Right ventricle myocardium inferior (tissue), 1 donor: ENCODE measurements at places on chromosomes 2 and 18. TPM values are rescaled to one million over a fixed set of nuclear protein-coding genes. Genes with fewer than 3 reads are reported as not detected.

DNA sequence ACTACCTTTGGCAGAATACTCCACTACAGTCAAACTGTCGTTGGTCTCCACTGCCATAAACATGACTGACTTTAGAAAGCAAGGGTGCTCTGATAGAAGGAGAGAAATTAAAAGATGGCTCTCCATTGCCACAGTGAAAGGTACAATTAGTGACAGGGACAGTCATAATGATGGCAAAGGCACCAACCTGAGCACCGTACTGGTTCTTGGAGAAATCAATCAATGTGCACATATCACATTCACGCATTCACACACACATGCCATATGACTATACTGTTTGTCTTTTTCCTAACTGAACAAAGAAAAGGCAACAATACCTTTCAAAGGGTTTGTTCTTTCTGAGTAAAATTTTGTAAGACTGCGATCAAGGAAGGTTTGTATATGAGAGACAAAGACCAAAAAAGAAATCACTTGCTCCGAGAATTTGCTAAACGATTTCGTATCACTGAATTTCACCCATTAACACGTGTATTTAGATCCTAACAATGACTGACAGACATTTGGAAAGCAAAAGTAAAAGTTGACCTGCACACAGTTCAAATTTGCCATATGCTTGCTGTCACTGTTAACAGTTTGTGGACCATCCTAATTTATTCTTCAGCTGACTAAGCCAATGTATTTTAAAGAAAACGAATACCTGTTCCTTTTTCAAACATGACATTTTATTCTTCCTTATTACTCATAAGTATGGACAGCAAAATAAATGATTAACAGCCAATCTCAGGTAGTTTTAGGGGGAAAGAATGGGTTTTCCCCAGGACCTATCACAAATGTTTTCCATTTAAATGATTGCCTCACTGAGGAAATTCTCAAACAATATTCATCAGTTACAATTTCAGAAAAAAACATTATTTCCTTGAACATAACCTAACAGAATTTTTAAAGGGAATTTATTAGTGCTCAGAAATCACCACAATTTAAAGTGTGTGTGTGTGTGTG lies 644.4 kb downstream of the ZEB2 start:
- no peak for DNase-seq

GRCh38 chr18:39602131-39602530 lies 2036.5 kb upstream of the CELF4 start:
- DNase-seq: no peak

Gene GALR1
- not detected for total RNA-seq

- no peak for DNase-seq
Observed at GRCh38 chr18:47215554-47216138, 35.8 kb downstream of the SKOR2 start.

- DNase-seq: no peak
Observed at GRCh38 chr18:37552286-37552685, 13.3 kb downstream of the CELF4 start.

GRCh38 chr2:66601624-66602023 lies 166.7 kb downstream of the MEIS1 start:
- DNase-seq: no peak

Gene SOWAHC
- total RNA-seq: 2.5 TPM

DNA sequence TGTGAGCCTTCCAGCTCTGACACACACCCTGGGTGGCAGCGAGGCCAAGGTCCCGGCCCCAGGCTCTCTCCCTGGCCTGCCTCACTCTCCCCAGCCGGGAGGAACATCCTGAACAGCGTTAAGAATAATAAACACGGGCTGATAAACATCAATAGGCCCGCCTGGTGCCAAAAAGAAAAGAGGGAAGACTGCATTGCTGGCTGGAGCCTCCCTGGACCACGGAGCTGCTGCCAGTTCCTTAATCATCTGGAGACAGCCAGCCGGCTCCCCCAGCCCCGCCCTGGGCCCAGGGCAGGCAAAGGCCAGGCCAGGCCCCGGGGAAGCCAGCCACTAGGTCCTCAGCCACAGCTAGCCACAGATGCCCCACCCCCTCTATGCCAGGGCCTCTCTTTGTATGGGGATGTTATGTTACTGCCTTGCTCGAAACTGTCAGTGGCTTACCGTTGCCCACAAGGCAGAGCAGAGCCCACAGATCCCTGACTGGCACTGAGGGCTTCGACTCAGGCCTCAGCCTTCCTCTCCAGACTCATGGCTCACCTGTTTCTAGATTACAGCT lies 293.7 kb downstream of the DYSF start:
- DNase-seq: no peak

- no peak for DNase-seq
Observed at GRCh38 chr2:206275312-206276055, 1.0 kb downstream of the ZDBF2 start.

DNA sequence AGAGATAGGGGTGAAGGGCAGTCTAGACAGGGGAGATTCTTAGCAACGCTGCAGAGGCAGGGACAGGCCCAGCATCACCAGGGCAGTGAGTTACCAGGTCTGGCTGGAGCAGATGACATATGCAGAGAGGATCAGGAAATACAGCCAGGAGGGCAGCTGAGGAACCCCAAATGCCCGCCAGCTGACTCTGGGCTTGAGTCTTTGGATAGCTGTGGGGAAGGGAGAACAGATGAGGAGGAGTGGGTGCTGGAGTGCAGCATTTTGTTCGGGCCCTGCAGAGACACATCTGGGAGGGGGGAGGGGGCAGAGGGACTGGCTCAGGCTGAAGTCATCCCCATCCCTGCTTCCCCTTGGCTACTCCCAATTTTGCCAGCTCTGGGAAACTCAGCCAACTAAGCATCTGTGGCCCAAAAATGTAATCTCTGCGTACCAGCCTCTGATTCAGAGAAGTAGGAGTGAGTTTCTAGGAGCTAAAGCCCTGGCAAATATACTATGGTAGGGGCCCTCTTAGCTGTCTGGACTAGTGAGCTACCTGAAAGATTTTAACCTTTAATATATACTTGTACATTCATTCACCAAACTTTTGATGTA lies 214.5 kb downstream of the ZBTB7C start:
- peak; percentile 16 for DNase-seq

- no peak for DNase-seq
Observed at GRCh38 chr18:44761812-44762211, 81.1 kb downstream of the SETBP1 start.

DNA sequence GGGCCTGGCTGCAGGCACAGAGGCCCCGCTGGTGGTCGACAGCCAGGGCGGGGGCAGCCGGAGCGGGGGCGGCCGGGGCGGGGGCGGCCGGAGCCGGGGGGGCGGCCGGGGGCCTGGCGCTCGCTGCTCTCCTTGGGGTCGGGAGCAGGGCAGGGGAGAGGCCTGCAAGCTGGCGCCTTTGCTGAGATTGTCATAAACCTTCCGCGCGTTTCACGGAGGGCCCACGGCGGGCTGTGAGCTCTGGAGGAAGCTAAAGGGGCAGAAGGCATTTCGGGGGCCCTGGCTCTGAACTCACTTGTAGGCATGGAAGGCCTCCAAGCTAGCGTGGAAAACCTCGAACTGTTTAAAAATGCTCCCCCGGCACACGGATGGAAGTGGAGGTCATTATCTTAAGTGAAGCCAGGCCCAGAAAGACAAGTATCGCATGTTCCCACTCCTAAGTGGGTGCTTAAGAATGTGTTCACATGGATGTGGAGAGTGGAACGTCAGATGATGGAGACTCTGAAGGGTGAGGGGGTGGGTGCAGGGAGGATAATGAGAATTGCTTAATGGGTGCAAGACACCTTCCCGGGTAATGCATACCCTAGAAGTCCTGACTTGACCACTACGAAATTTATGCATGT lies 629 bp downstream of the PRELID3A start:
- no peak for DNase-seq

- DNase-seq: no peak
Observed at GRCh38 chr2:24382363-24383073, 22.2 kb upstream of the ITSN2 start.

DNA sequence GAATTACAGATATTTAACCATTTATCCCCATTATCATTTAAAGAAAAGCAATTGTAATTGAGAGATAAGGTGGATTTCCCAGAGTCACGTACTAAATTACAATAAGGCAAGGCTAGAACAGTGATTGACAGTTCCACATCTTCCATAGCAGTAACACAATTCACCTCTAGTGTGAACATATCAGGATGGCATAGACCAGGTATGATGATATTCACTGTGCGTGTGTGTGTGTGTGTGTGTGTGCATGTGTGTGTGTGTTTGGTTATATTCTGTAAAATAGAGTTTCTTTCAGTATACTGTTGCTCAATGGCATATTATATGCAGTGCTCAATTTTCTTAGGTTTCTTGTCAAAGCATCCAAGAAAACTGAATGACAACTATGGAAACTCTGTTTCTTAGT lies 1.7 kb downstream of the SCN2A start:
- no peak for DNase-seq
